AG08396 (cell line): ENCODE measurements at places on chromosomes 12 and 14.
A peak's percentile ranks its signal among the peaks of the same experiment; 100 is the strongest.

- no peak for DNase-seq
Observed at GRCh38 chr12:90287585-90287984, 578.9 kb upstream of the ATP2B1 start.

DNA sequence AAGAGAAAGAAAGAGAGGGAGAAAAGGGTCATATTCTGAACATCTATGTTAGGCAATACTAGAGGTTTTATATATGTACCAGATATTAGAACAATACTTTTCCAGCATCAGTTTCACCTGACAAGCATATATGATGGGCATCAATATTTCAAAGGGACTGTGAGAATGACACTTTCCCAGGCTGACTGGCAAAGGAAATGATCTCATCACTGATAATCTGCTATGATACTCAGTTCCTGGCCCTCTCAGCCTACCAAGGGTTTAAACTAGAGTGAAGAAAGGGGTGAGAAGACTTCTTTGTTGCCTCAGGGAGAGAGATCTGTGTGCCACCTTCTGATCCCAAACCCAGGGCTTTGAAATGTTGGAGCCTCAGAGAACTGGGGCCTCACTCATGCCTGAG is 183.5 kb downstream of the TTC8 start:
- DNase-seq = no peak

GRCh38 chr12:88546226-88546625 is 34.0 kb downstream of the KITLG start:
- no peak for DNase-seq

DNA sequence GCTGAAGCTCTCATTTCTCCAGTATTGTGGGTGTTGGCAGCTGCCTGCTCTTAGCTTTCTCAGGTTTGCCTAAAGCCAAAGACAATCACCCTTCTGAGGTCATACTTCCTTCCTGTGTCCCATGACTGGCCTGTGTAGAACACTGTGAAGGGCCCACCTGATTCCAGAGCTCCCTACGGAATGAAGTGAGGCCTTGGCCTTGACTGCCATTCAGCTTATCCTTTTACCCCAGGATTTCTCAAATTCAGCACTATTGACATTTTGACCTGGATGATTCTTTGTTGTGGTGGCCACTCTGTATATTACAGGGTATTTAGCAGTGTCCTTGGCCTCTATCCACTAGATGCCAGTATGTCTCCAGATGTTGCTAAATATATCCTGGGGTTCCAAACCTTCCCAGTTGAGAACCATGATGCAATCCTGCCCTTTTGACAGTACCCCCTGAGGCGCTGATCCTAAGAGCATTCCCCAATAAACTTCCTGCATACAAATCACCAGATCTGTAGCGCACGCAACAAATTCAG is 112.3 kb upstream of the KRR1 start:
- no peak for DNase-seq

GRCh38 chr12:121038861-121039668 is at the start of gene OASL:
TSS of gene OASL (minus strand) at chr12:121039246. CDS start at chr12:121038971, 275 bp downstream.
- peak; percentile 28 for DNase-seq

DNA sequence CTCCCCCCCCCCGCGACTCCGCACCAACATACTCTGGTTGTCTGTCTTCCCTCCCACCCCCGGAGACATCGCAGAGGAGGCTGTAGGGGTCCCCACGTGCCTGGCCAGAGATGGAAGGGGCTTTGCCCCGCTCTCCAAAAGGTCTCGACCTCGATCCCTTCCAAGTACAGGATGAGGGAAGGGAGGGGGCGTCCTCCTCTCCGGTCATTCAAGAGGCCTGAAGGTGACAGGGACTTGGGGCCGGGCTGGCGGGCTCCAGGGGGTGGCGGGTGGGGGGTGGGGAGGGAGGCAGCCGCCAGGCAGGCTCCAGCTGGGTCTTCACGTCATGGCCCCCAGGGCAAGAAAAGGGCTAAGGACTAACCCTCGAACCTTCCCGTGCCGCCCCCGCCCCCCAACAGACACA is 15.1 kb downstream of the TBX3 start:
- DNase-seq = peak; percentile 37

DNA sequence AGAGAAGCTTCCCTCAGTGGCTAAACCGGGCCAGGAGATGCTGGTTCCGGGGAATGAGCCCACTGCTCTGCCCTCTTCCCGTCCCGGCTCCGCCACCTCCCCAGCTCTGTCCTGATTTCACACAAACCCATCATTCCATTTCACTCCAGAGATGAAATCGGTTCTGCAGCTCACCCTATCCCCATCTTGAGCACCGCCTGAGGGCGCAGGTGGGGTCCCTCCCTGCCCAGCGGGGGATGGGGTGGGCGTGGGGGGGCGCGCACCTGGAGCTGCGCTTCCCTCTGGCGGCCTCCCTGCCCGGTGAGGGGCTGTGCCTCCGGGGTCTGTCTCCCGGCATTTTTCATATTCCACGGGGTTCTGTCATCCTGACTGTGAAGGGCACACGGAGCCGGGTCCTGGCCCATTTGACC is 44.7 kb downstream of the NOC4L start:
- DNase-seq = no peak

GRCh38 chr12:71760471-71760870 is 5.8 kb downstream of the RAB21 start:
- DNase-seq = no peak

GRCh38 chr14:65805113-65805473 is 392.6 kb downstream of the FUT8 start:
- DNase-seq = no peak

DNA sequence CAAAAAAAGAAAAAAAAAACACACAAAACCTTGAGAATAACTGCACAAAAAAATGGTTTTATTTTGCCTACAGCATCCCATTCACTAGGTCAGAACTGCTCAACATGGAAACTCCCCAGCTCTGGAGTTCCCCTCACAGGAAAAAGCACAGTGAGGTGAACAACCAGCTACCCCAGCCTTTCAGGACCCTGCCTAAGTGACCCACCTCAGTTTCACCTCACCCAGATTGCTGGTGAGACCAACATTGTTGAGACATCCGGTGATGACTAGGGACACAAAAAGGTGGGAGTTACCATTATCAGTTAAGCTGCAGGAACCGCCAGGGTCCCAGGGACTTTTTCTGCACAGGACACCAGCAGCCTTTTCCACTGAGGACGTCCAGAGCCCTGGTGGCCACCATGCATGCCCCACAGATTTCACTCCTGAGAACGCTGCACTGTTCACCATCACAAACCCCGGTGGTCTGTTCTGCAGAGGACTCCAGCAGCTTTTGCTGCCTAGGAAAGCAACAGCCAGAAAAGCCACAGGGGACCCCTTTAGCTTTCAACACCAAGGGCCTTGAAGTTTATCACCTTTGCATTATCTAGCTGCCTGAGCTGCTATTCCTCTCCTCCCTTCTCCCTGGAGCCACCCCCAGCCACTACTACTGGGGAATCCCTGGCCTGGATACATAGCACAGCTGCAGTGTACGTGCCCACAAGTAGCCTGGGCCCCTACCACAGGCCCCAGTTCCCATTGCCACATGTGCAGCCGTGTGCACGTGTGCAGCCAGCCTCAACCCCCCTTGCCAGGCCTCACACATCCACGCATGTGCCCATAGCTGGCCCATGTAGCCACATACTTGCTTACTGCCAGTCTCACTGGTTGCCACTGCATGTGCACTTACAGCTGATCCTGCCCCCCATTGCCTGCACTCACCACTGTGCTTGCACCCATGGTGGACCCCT is 62.5 kb upstream of the FAR2 start:
- DNase-seq = no peak

DNA sequence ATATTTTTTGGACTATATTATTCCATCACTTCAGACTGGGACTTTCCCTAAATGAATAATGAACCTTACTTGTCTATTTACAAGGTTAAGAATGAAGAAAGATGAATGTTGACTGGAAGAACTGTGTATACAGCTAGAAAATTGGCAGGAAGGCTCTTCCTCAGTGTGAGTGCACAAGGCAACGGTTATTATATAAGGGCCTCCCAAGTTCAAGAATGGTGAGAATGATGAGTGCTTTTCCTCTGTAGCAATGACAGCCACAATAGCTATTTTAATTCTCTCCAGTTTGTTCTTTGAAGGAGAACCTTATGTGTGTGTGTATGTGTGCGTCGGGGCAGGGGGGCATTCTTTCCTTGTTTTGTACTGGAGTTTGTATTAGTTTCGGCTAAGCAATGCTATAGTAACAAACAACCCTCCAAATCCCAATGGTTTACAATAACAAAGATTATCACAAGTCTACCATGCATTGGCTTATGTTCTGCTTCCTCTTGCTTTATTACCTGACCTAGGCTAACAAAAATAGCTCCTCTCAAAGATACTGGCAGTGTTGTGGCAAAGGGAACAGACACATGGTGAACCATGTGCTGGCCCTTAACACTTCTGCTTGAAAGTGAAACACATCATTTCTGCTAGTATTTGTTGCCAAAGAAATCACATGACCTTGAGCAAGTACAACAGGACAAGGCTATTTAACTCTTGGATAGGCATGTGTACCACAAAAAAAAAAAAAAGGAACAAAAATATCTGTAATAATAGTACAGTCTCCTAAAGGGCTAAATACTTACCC is 139.5 kb downstream of the RMST start:
- no peak for DNase-seq

GRCh38 chr14:51395361-51395849 is 155.4 kb downstream of the TMX1 start:
- peak; percentile 41 for DNase-seq

- DNase-seq = no peak
Observed at GRCh38 chr14:64369201-64369600, 19.0 kb upstream of the MTHFD1 start.

DNA sequence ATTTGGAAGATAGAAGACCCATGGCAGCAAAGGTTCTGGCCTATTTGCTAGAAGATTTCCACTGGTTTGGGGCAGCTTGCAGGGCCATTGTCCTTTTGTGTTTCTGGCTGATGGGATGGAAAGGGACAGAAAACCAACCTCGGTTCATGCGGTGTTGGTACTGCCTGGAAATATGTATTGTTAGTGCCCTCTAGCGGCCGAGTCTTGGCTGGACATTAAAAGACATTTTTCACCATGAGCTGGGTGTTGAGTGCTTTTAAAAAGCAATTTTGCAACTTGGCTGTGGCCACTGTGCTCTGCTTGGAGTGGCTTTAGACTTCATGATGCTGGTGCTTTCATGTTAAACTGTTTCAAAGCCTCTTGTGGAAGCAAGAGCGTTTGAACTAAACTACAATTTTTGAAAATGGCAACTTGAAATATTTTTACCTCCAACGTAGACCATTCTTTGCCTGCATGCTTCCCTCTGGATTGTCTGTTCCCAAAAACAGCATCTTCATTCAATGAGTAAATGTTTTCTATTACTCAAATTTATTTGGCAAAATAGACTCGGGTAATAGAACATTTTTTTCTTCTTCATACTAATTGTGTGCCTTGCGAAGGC is 102.7 kb upstream of the TBX5 start:
- DNase-seq = peak; percentile 77

DNA sequence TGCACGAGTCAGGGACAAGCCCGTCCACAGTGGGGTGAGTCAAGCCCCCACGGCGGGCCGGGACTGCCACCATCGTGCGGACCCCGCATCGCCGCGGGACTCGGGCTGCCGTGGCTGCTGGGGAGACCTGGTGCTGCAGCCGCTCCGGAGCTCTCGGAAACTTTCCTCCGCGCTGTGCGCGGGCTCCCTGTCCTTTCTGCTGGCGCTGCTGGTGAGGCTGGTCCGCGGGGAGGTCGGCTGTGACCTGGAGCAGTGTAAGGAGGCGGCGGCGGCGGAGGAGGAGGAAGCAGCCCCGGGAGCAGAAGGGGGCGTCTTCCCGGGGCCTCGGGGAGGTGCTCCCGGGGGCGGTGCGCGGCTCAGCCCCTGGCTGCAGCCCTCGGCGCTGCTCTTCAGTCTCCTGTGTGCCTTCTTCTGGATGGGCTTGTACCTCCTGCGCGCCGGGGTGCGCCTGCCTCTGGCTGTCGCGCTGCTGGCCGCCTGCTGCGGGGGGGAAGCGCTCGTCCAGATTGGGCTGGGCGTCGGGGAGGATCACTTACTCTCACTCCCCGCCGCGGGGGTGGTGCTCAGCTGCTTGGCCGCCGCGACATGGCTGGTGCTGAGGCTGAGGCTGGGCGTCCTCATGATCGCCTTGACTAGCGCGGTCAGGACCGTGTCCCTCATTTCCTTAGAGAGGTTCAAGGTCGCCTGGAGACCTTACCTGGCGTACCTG is 1.1 kb downstream of the PDE3A start:
- DNase-seq = peak; percentile 39

GRCh38 chr12:81150382-81150781 is 72.5 kb downstream of the ACSS3 start:
- DNase-seq = no peak

- DNase-seq = no peak
Observed at GRCh38 chr12:20716985-20717384, 21.9 kb downstream of the SLCO1C1 start.
